CD8-positive, alpha-beta memory T cell (primary cell): ENCODE measurements at places on chromosomes 2 and 18. TPM values are rescaled to one million over a fixed set of nuclear protein-coding genes. Genes with fewer than 3 reads are reported as not detected.

The TNFAIP6 gene
- not detected for total RNA-seq

The LPIN1 gene
- total RNA-seq, result 34.8 TPM

The ALLC gene
- not detected for total RNA-seq

DNA sequence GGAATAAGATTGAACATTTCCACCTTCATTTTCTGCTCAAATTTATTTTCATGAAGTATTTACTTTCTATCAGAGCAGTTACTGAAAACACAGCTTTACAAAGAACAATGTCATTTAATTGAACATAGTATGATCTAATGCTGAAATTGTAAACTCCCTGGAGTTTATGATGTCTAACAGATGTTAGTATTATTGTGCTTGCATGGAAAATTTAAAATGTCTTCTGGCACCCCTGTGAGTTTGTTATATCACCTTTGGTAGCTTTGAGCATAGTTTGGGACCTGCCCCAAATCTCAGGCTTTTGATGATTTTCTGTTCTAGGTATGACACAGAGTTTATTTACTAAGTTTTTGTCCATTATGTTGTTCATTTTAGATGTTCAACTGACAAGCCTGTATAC, 28.1 kb downstream of the FAM171B start:
- H3K27ac ChIP-seq, result no peak overlapping the region
- no peaks in the 10 kb centered on the region for H3K27me3 ChIP-seq
- no peak for DNase-seq

- H3K36me3 ChIP-seq, result no peaks in the 10 kb centered on the region
- no peak for DNase-seq
- H3K4me1 ChIP-seq, result no peaks in the 10 kb centered on the region
- no peak overlapping the region for H3K27ac ChIP-seq
Measured at GRCh38 chr2:163775304-163775703, 39.5 kb upstream of the FIGN start.

GRCh38 chr18:39871961-39872360, 2083.1 kb upstream of the PIK3C3 start:
- no peak overlapping the region for H3K4me3 ChIP-seq
- H3K4me1 ChIP-seq, result no peaks in the 10 kb centered on the region
- H3K36me3 ChIP-seq, result no peaks in the 10 kb centered on the region
- no peak for DNase-seq
- no peak overlapping the region for H3K27ac ChIP-seq

- no peaks in the 10 kb centered on the region for H3K36me3 ChIP-seq
- no peak for DNase-seq
- no peak overlapping the region for H3K27ac ChIP-seq
- H3K4me1 ChIP-seq, result no peaks in the 10 kb centered on the region
Measured at GRCh38 chr18:59229701-59230443, 9.9 kb downstream of the GRP start.

- no peak overlapping the region for H3K4me3 ChIP-seq
- H3K27me3 ChIP-seq, result no peaks in the 10 kb centered on the region
- no peak overlapping the region for H3K27ac ChIP-seq
- no peaks in the 10 kb centered on the region for H3K36me3 ChIP-seq
Measured at GRCh38 chr18:75981102-75981501, 513.9 kb downstream of the ZNF516 start.

DNA sequence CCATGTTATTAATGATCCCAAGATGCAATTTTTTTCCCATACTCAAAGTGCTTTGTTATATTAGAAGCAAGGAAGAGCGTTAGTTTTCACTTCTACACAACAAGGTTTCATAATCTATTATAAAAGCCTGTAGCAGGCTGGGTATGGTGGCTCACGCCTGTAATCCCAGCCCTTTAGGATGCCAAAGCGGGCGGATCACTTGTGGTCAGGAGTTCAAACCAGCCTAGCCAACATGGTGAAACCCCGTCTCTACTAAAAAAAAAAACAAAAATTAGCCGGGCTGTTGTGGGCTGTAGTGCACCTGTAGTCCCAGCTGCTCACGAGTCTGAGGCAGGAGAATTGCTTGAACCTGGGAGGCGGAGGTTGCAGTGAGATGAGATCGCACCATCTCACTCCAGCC, 19.0 kb upstream of the SERPINB2 start:
- H3K36me3 ChIP-seq, result no peaks in the 10 kb centered on the region
- H3K27ac ChIP-seq, result no peak overlapping the region
- H3K4me3 ChIP-seq, result no peak overlapping the region
- no peak for DNase-seq

- H3K4me3 ChIP-seq, result peak overlapping the region; percentile 50
- DNase-seq, result no peak
Measured at GRCh38 chr18:68721681-68722583, 7.0 kb upstream of the TMX3 start.

DNA sequence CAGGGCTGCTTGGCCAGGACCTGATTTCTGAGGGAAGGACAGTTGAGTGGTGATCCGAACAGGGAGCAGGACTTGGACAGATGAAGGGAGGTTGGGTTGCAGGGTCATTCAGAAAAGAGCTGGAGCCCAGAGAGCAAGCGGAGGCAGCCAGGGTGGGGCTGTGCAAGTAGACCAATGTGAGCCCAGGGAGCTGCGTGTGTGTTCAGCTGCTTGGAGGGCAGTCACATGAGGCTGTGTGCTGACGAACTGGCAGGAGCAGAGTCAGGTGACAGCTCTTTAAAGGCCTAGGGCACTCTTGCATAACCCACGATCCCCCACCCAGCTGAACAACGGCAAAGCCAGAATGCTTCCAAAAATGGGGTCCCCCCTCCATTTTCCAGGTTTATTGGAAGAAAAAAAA, 4.6 kb upstream of the MLPH start:
- H3K4me1 ChIP-seq, result no peaks in the 10 kb centered on the region
- peaks cover 4% of the 10 kb centered on the region for H3K27me3 ChIP-seq
- DNase-seq, result no peak
- no peaks in the 10 kb centered on the region for H3K36me3 ChIP-seq
- H3K27ac ChIP-seq, result no peak overlapping the region
- H3K4me3 ChIP-seq, result no peak overlapping the region
